ENCODE measurements at places on chromosomes 3 and 15.

DNA sequence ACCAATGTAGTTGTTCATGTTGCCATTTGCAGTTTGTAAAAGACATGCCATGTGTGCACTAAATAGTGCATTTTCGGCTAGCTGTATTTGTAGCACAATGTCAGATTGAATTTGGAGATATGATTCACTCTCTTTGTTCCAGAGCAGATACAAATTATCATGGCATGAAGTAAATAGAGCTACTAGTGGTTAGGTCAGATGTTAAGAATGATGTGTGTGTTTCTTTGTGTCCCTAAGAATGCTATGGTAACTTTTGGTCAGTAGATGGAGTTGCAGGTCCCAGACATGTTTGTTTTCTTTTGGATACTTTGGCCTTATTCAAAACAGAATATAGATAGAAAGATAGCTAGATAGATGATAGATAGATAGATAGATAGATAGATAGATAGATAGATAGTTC, 595.8 kb downstream of the NLGN1 start:
- no peak for DNase-seq

DNA sequence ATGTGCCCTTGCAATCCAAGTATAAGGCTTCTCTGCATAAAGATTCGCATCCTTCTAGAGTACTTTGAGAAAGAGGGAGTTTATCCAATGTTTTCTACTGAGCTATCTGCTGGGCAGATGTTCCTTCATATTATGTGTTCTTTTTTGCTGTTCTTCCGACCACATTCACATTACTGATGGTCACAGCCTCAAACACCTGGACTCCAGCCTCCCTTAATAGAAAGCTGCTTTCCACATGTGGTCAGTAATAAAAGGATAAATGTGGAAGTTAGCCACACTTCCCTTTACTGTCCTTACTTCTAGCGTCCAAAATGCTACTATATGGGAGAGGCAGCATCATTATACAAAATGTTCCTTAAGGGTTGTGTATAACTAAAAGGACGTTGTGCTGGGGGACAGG, 116.9 kb downstream of the CD47 start:
- DNase-seq, result peak; percentile 15

DNA sequence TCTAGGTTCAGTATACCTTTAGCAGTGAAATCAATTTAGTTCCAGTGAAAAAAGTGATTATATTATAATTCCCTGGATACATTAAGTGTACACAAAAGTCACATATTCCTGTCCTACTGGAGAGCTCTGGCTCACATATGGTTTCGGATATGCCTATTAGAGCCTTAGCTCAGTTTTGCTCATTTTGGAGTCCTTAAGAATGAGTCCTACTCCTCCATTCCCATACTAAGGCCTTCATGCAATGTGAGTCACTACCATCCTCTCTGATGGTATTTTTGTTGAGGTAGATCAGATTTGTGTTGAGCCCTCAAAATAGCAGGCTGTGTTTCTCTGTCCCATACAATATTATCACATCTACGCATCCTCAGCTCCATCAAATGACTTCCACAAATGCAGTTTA, 294.2 kb upstream of the COL8A1 start:
- DNase-seq, result no peak

DNA sequence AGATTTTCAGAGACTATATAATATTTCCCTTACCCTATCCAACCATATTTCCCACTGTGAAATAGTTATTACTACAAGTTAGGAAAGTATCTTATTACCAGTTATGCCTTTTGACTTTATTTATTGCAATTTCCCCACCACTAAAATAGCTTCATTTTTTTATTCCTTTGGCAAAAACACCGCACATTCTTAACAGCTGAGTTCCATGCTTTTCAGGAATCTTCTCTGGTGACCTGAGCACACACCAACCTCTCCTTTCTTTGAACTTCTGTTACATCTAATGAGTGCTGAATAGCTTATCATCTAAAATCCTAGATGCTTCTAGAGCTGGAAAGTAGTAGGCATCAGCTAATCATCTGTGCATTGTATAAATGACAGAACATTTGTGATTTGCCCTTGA, 99.1 kb downstream of the UBE2E2 start:
- no peak for DNase-seq

- no peak for DNase-seq
Measured at GRCh38 chr3:105260385-105260784, 106.3 kb upstream of the ALCAM start.
